ENCODE measurements at places on chromosomes 4 and X.
A peak's percentile ranks its signal among the peaks of the same experiment; 100 is the strongest.

DNA sequence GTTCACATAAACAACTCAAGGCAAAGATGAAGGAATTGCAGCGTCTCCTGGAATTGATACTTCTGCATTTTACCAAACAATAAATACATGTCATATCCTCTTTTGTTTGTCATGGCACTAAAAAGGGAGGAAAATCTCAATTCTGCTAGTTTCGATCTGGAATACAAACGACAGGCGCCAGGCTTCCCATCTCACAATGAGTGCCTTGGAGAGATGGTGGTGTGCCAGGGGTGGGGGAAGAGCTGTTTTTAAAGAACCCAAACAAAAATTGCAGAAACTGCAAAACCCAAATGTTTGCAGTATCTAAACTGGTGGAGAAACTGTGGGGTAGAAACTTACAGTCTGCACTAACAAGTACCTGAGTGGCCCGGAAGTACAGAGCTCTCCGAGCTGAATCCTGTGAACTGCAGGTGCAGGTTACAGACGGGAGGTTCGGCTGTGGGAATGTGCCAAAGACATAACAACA lies 53.0 kb upstream of the KLF3 start:
- DNase-seq = no peak

- no peak for DNase-seq
These were observed 50.0 kb downstream of the KDR start for GRCh38 chr4:55075376-55075775.

- DNase-seq = no peak
These were observed 241.8 kb downstream of the GALNTL6 start for GRCh38 chr4:172055046-172055445.

DNA sequence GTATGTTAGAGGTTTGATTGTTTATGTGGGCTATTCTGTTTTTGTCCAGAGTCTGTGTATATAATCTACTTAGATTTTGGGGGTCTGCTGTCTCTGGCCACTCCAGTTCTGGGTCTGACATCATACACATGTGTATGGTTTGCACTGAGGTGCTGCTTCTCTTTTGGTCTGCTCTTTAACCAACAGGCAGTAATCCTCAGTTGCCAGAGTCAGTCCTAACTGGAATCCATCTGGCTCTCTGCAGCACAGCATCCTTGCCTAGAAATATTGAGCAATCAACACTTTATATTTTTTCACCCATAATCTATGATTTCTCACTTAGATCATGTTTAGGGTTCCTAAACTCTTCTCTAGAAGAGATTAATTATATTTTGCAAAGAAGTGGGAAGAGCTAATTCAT lies 98.3 kb upstream of the SFRP2 start:
- DNase-seq = no peak

DNA sequence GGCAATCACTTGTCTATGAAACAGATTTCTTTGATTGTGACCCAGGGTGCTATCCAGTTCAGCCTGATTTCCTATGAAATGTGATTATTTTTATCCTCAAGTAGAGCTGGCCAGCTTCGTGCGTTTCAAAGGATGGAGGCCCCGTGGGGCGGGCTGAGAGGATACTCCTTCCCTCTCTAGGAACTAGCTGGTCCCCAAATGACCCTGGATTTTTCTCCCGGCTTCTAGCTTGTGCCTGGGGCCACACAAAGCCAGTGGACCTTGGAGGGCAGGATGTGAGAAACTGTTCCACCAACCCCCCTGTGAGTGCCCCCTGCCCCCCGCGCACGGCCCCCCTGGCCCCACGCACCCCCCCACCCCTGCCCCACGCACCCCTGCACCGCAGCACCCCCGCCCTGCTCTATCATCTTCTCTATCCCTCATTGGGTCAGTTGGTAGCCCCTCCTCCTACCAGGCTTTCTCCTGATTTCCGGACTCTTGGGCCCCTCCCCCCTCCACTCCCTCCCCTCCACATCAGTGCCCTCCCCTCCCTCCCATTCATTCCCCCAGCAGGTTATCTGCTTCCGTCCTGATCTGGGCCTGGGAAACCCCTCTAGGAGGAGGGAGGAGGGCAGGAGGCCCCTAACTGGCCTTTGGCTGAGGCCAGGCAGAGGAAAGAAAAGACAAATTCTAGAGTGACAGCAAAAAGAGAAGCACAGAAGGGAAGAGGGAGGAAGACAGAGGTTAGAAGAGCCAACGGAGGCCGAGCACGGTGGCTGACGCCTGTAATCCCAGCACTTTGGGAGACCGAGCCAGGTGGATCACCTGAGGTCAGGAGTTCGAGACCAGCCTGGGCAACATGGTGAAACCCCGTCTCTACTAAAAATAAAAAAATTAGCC lies 3.3 kb downstream of the XPNPEP2 start:
- DNase-seq = no peak

DNA sequence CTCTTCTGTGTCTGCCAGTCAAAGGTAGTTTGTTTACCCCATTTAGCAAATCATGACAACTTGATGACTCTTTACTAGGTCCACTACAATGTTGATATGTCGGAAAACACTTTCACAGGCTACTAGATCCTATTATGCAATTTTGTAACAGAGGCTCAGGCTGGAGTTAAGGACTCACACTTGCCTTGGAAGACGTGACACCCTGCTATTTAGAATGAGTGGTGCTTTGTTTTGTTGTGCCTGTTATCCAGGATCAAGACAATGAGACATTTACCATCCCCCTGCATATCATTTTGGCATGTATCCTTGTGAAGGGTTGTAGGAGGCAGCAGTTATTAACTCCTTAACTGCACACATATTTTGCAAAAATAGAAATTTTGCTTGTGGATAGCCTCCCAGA lies 263.7 kb downstream of the IL1RAPL1 start:
- no peak for DNase-seq

DNA sequence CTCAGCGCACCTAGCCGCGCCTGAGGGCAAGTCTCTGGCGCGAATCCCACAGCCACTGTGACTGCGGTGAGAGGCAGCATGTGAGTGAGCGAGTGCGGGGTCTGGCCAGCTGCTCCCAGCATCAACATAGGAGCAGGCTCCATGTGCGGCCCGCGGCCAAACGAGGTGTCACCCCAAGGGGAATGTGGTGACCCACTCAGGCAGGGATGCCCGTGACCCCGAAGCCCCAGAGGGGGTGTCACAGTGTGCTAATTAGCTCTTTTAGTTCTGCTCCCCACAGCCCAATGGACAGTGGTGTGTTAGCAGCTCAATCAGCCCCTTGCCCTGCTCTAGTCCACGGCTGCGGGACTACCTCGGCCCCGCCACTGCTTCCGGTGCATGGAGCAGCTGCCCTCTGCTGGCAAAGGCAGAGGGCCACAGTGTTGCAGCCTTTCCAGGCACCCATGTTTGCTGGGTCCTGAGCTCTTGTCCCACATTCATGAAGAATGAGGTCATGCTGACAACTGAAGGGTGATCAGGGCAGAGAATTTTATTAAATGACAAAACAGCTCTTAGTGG lies 61.4 kb downstream of the AGA start:
- DNase-seq = peak; percentile 9

All from stimulated activated CD4-positive, alpha-beta T cell treated with anti-CD3 and anti-CD28 coated beads, TNF-alpha, amount 100 ng/mL, for 24 hours (primary cell).